ENCODE measurements at places on chromosomes 6 and 20. TPM values are rescaled to one million over a fixed set of nuclear protein-coding genes. Genes with fewer than 3 reads are reported as not detected.

Gene SAPCD1
- 1.9 TPM for total RNA-seq

- no peak for DNase-seq
These were observed 12.6 kb downstream of the CPNE5 start for GRCh38 chr6:36826520-36827227.

GRCh38 chr6:137188855-137189254 lies 15.4 kb upstream of the IL22RA2 start:
- no peak for DNase-seq

GRCh38 chr6:144158133-144158532 lies 7.8 kb downstream of the STX11 start:
- DNase-seq: peak; percentile 17

Gene TEAD3
- total RNA-seq: 4.0 TPM

DNA sequence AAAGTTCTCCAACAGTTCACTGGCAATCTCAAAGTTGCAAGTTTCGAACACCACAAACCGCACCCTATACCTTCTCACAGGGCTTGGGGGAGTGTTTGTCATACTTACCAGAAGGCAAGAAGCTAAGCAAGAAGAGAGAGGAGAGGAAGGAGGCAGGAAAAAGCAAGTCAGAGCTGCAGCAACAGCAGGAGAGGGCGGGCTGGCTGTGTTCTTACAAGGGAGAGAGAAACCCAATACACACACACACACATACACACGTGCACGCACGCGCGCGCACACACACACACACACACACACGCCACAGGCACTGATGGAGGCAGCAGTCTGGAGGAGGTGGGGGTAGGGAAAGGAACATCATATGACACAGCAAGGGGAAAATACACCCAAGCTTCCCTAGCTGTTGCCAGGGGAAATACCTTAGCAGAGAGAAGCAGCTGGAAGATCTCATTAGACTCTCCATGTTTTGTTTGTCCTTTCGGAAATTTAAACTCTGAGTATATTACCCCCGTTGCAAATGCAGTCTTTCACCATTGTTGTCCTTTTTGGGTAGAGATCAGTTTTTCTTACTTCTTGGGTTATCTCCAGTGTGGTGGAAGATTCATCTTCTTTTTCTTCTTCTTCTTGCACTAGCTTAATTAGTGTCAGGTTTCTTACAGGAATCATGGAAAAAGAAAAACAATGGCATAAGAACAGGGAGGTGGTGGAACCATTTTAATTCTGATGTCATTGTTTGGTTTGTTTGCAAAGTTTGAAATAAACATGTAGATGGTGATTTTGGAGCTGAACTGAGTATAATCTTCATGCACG lies at the start of gene TXLNB:
TXLNB (minus strand) TSS at position 186 of the 807 bp plus-strand sequence. CDS start 3,099 bp downstream, outside the sequence.
- no peak for DNase-seq

GRCh38 chr6:170286246-170286933 lies 4.5 kb downstream of the DLL1 start:
- DNase-seq: peak; percentile 84

- no peak for DNase-seq
These were observed 637 bp downstream of the TFB1M start for GRCh38 chr6:155313602-155314091.

DNA sequence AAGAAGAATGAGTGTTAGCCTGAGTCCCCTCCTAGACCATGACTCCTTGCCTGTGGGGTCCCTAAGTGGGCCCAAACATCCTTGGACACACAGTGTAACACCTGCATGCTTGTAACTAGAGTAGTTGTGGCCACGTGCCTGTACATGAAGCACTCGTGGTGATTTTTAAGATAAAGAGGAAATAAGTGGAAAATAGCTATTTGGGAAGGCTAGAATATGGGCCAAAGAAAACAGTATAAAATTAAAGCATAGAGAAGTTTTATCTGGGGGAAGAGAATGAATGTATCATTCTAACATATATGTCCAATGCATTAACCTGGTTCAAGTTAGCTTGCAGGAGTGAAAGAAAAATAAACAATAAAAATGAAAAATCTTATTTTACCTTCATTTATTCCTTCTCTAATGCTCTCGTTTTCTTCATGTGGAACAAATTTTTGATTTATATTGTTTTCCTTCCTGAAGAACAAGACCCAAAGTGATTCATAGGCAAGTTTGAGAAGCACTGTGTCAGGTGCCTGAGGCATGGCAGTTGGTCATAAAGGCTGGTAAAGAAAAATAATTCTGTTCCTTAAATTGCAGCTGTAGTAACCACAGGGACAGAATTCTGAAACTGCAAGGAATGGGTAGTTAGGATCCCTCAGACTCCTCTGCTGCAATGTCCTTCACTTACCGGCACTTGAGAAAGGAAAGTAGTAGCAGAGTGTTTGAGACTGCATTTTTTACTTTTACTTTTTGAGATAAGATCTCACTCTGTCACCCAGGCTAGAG lies 8.5 kb upstream of the CST3 start:
- DNase-seq: no peak

GRCh38 chr20:25136643-25137559 lies 55.0 kb upstream of the VSX1 start:
- peak; percentile 70 for DNase-seq

DNA sequence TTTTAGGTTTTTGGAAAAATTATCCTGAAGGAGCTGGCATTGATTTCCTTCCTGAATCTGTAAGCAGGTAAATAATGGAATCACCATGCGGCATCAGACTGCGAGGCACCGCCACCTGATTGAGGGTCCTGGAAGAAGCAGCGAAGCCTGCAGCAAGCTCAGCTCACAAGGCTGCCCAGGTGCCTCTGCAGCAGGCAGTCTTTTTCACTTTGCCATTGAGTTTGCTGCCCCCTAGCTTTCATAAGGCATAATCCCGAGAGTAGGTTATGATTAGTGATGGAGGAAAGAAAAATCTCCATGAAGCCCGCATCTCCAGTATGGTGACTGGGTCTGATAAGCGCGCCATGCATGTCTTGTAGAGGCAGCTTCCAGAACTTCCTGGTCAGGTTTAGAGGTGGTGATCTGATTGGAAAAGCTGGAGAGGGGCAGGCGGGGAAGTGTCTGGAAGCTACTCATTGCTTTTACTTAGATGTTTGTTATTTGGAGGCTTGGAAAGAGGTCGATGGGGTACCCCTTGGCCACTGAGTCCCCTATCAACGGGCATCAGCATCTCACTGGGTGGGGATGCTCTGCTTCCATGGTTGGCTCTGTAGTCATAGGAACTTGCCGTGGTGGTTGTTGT lies 26.7 kb downstream of the IYD start:
- no peak for DNase-seq

Gene CEP43
- total RNA-seq: 5.9 TPM

- no peak for DNase-seq
These were observed 131.0 kb upstream of the BMP2 start for GRCh38 chr20:6636209-6637159.

Gene SEMG1
- not detected for total RNA-seq

DNA sequence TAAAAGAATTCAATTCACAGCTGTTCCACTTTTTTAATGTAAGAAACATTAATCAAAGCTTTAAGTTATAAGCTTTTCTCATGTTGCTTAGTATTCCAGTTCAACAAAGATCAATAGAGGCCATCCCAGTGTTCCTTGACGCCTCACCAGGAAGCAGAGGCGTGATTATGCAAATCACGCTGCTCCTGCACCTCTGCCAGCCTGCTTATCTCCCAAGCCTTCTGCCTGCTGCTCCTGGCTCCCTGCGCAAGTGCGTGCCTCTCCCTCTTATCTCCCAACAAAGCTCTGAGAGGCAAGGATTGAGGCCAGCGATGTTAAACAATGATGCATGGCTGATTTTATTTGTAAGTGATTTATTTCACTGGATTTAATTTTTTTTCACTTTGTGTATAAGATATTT lies 42.8 kb downstream of the INSM1 start:
- DNase-seq: peak; percentile 45

Gene IBTK
- 18.8 TPM for total RNA-seq

Gene KCNK15
- total RNA-seq: 2.5 TPM

- no peak for DNase-seq
These were observed 5.0 kb downstream of the SRC start for GRCh38 chr20:37350649-37351574.

DNA sequence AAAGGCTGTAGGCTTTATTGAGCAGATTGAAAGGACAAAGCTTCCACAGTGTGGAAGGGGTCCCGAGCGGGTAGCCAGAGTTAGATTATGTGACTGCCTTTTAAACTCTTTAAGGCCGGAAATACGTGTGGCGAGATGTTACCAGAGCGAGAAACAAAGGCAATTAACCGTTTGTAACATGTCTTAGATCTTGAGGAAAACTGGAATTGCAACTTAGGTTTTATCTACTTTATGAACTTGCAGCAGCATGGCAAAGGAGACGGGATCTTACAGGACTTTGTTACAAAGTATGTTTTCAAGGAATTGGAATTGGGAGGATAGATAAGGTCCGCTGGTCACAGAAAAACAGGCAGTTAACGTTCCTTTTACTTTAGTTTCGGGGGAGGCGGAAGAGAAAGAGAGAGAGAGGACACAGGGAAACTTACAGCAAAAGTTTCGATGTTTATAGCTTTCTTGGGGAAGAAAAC lies 594.7 kb upstream of the ADGRB3 start:
- DNase-seq: no peak

Gene LHFPL5
- total RNA-seq: 1.6 TPM

GRCh38 chr6:125111219-125111983 lies 42.2 kb upstream of the TPD52L1 start:
- no peak for DNase-seq

- no peak for DNase-seq
These were observed 415.6 kb downstream of the GJA1 start for GRCh38 chr6:121851056-121851455.

Gene ECI2
- 44.7 TPM for total RNA-seq

- no peak for DNase-seq
These were observed 2.5 kb downstream of the GTF2H5 start for GRCh38 chr6:158170656-158171081.

DNA sequence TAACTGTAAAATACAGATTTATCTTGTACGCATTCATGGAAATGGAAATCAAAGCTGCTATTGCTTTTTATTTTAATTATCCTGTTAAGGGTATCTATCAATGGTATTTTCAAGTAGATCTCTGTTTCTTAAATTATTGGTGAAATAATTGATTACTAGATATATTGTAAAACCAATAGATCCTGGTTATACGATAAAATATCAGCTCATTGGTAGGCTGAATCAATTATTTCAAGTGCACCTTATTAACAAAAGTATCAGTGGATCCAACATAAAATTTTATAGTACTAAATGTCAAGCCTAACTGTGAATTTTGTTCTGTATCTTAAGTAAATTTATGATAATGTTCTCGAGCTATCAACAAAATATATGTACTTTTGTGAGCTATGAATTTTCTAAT lies 21.8 kb downstream of the PARD6B start:
- DNase-seq: no peak

Gene SLC12A5
- 0.56 TPM for total RNA-seq

- no peak for DNase-seq
These were observed 203.0 kb downstream of the KCNQ5 start for GRCh38 chr6:72824833-72825232.

Gene CRISP2
- total RNA-seq: not detected

Gene THBS2
- 2.1 TPM for total RNA-seq

DNA sequence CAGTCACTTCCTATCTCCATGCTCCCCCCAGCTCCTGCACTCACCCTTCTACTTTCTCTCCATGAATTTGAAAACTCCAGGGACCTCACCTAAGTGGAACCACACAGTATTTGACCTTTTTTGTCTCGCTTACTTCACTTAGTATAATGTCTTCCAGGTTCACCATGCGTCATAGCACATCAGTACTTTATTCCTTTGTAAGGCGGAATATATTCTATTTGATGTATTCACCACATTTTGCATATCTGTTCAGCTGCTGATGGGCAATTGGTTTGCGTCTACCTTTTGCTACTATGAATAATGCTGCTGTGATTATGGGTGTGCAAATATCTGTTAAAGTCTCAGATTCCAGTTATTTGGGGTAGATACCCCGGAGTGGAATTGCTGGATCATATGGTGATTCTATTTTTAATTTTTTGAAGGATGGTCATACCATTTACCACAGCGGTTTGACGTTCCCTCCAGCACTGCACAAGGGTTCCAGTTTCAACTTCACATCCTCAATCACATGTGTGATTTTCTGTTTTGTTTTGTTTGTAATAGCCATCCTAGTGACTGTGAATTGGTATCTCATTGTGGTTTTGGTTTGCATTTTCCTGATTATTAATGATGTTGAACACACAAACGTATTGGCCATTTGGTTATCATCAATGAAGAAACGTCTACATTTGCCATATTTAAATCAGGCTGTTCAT lies 20.3 kb upstream of the SYNDIG1 start:
- no peak for DNase-seq

GRCh38 chr6:44161997-44162338 lies 3.3 kb downstream of the CAPN11 start:
- DNase-seq: no peak

DNA sequence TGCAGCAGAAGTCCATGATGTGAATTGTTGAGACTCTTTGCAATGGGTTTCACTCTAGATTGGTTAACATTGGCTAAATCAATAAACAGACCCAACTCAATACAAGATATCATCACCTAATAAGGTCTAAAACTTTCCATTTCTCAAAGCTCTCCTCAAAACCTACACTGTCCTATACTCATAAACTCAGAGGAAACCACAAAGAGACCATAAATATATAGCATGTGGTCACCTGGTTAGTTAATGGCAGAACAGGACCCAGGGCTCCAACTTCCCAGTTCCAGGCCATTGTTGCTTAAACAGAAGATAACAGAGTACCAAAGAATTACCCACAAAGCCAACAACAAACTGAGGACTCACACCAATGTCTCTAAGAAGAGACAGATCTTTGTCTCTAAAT lies 12.0 kb downstream of the RTN4IP1 start:
- DNase-seq: no peak

DNA sequence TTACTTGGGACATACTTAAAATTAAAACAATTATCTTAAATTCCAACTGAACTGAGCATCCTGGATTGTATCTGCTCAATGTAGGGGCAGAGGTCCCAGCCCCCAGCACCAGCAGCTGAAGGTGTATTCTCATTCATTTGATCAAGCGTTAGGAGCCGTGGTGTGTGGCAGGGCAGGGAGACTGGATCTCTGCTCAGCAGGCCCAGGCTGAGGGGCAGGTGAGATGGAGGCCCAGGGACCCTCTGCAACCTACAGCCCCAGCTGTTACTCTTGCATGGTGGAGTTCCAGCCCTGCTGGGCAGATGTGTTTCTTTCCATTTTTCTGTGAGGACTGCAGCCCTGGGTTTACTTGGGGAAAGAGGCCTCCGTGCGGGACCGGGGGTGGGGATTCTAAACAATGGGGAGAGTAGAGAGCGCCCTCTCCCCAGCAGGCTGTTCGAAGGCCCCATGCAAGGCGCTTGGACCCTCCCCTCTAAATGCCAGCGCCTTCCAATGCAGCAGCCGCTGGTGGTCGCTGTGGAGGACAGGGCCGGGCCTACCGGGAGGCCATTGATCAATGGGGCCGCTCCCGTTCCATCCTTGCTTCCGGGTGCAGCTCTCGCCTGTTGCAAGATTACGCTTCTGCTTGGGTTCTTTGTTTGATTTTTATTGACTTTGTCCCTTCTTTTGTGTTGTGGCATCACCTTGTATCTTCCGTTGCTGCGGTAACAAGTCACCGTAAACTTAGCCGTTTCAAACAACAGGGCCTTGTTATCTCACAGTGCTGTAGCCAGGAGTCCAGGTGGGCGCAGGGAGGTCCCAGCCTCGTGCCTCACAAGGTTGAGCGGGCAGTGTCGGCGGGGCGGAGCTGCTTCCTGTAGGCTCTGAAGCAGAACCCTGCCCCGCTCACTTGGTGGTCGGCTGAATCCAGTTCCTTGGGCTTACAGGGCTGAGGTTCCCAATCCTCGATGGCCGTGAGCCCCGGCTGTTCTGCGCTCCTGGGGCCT lies 134.8 kb upstream of the PHACTR3 start:
- DNase-seq: no peak

GRCh38 chr6:20575704-20576451 lies 41.6 kb downstream of the CDKAL1 start:
- no peak for DNase-seq

GRCh38 chr6:49782293-49782692 lies 4.8 kb downstream of the PGK2 start:
- DNase-seq: no peak

All from pancreas (tissue), 10 donors.